Left ventricle myocardium superior (tissue), 1 donor: ENCODE measurements at places on chromosomes 13 and 19.

- DNase-seq: no peak
These were observed 181.0 kb upstream of the GPR12 start for GRCh38 chr13:26941345-26942174.

DNA sequence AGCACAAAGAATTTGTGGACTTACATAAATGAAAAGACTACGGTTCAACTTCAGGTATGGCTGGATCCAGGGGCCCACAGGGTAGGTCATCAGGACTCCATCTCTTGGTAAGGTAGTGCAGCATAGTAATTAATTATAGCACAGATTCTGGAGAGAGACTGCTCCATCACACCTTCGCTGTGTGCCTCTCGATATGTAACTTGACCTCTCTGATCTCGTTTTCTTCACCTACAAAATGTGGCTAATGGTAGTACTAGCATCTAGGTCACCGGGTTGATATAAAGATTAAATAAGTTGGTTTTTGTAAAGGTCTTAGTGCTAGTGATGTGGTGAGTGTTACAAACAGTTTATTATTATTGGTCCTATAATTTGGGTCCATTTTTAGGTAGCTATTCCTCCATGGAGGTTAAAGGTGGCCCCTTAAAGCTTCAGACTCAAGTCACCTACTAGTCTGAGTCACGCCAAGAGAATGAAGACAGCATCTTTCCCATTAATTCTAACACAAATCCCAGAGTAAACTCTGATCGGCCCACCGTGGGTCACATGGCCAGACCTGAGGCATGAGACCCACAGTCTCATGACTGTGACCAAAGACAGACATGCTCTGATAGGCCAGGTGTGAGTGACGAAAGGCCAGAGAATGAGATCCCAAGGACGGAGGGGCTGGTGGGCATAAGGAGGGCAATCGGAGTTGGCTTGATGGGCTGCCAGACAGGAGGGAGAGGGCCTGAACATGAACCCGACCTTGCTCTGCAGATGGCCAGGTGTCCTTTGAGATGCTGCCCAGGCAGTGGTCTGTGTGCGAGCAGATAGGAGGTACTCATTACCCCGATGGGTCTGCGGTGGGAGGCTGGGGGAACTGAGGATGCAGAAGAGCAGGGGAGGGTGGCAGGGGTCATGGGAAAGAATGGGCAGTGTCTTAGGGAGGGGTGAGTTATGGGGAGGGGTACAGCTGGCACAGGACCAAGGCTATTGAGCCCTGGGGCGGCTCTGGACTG, 18.3 kb upstream of the PSMD8 start:
- DNase-seq: no peak

DNA sequence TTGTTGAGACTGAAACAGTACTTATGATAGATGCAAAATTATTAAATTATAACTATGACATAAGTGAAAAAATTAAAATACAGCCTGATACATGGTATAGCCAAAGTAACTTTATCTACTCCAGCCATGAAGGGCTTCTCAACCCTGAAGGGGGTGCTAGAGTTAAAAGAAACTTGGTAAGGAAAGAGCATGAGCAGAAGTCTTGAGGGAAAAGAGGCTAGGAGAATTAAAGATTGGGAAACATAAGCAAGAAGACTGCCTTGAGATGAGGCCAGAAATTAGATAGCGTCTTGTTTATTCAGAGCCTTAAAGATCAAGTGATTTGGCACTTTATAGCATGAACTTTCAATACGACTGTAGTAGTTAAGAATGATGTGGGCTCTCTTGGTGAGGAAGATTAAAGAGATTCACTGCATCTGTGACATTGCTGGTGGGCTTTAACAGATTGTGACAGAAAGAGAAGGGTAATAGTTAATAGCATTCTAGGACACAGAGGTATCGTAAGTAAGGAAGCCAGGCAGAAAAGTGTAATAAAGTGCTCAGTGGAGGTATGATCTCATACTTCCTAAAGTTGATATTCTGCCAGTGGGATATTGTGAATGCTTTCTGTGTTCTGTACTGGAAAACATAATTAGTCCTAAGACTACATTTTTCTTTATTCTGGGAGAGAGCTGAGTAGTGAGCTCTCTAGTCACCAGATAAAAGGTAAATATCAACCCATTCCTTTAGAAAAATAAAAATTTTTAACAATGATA, 385.4 kb upstream of the PRR20A start:
- DNase-seq: no peak

GRCh38 chr13:21077788-21078353, 16.5 kb upstream of the LATS2 start:
- DNase-seq: no peak

DNA sequence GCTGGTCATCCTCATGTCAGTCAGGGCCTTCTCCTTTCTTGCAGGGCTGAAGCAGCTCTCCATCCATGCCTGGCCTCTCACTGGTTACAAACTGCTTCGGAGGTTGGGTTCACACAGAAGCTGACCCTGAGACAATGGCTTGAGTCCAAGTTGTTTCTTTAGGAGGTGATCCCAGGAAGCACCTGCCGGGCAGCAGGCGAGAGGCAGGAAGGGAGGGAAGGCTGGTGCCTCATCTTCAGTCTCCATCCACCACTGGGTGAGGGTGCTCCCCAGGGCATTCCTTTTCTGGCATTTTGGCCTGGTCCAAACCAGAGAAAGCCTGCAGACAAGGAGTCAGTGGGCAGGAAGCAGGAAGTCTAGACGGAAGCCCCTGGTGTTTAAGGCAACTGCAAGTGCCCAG, 17.6 kb upstream of the SPATA13 start:
- DNase-seq: no peak

GRCh38 chr13:106407338-106407737, 128.1 kb downstream of the EFNB2 start:
- no peak for DNase-seq

DNA sequence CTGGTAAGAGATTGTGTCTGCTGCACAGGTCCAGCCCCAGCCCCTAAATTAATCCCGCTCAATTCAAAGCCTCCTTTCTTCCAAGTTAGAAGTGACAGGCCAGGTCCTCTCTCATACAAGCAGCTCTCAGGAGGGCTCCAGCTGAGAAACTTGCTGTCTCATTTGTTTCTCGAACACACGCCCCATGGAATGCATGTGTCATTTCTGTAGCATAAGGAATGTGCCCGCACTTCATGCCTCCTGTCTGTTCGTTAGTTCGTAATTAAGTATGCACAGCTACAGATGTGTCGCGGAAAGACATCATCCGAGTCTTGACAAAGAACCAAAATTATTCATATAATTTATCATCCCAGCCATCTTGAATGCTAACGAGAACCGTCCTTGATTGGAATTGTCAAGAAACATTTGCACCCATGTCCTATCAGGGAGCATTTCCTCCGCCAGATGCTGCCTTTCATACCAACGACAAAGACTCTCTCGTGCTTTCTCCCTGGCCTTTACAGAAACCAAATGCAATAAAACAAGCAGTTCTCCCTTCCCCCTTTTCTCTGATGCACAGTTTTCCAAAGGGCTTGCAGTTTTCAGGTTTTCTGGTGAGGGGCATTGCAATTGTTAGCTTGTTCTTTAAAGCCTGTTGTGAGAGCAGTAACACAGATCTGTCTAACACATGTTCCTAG, 133.5 kb downstream of the UQCRFS1 start:
- no peak for DNase-seq

- DNase-seq: peak; percentile 27
These were observed 11.1 kb upstream of the UQCR11 start for GRCh38 chr19:1616396-1616795.

GRCh38 chr13:30107121-30107520, 200.2 kb downstream of the KATNAL1 start:
- no peak for DNase-seq

- no peak for DNase-seq
These were observed 1.5 kb downstream of the CD22 start for GRCh38 chr19:35330475-35330874.

- DNase-seq: peak; percentile 54
These were observed 5.7 kb downstream of the FGF9 start for GRCh38 chr13:21676611-21677021.

DNA sequence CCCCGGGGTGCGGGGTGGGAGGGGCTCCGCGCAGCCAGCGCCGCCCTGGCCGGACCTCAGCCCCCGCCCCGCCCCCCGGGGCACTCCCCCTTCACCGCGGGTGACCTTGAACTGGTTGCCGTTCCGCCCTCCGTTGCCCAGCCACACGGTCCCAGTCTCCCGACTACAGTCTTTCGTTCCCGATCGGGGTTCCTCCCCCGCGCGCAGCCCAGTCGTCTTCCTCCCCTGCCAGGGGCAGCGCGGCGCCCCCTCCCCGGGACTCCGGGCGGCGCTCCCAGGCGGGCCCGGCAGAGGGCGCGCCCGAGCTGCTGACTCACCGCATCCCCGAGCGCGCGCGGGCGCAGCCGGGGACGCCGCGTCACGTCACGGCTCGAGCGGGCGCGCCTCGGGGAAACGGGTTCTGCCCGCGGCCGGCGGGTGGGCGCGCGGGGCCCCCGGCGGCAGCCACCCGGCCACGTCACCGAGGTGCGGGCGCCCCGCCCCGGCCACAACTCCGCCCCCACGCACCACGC, 459 bp downstream of the MIDN start:
- peak; percentile 91 for DNase-seq

- DNase-seq: no peak
These were observed 5.6 kb downstream of the FCGRT start for GRCh38 chr19:49518033-49518432.

- DNase-seq: no peak
These were observed 105.0 kb downstream of the SPRY2 start for GRCh38 chr13:80235967-80236302.

DNA sequence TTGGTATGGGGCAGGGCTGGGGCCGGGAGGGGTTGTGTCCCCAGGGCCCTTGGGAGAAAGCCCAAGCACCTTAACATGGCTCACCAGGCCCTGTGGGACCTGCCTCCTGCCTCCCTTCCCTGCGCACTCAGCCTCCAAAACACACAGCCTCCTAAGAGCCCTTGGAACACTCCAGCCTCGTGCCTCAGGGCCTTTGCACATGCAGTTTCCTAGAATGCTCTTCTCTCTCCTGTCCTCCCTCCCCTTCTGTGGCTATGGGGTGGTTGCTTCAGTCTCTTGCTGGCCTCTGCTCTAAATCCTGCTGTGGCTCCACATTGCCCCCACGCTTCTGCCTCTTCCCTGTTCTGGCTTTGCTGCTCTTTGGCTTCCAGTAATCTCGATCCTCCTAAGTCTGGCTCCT, 23.7 kb downstream of the HIF3A start:
- DNase-seq: no peak

DNA sequence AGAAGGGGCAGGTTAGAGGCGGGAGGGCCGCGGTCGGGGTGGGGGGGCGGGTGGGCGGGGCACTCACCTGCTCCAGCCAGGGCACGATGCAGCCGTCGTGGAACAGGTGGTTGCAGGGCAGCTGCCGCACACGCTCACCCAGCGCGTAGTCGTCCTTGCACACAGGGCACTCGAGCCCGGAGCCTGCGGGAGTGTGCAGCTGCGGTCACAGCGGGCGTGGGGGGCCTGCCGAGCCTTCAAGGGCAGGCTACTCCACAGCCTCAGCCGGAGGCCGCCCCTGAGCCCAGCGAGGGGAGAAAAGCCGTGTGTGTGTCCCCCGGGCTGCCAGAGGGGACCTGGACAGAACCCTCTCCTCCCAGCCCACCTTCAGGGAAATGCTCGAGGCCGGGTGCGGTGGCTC, 8.6 kb downstream of the FGF22 start:
- no peak for DNase-seq

DNA sequence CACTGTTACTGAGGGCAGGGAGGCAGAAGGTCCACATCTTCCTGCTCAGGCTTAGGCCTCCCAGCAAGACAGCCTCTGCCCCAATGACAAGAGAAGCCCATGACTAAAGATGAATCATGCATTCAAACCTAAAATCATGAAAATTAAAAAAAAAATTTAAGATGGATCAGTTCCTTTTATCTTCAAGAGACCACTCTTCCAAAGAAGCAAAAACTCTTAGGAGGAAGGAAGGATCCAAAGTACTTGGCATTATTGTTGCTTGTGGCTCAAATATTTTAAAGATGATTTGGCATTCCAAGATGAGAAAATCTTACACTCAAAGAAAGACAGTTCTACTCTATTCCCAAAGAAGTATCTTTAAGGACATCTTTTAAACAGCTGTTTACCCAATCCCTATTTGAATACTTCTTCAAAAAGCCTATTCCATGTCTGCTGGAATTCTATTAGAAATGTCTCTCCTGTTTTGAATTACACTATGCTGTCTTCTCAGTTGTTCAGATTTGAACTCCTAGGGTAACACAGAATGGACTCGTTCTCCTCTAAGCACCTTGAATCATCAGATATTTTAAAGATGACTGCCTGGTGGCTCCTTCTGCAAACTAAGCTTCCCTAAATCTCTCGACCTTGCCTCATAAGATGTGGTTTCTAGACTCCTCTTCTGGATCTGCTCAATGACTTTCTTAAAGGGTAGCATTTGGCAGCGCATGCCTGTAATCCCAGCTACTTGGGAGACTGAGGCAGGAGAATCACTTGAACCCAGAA, 7.0 kb downstream of the SERP2 start:
- DNase-seq: no peak

DNA sequence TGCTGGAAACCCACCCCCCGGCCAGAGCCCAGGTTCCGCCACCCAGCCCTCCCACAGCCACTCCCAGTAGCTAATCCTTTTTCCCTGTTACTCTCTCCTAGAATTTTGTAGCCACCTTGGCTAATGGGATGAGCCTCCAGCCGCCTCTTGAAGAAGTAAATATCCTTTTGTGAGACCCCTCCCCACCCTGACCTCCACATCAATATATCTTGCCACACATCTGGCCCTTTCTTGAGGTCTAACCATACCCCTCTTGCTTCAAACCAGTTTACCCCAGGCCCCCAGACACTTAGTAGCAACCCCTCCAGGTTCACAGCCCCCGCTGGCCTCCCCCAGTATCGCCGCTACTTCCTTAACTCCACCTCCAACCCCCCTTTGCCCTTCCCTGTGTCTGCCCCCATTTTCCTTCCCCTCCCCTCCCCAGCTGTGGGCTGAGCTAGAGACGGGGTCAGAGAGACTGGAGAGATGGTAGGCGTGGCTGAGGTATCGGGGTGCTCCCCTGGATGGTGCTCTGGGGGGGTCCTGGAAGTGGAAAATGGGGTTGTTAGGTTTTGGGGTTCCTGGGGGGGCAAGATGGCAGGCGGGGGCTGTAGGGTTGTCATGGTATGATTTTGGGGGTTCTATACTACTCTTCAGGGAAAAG, 2.8 kb downstream of the PRMT1 start:
- DNase-seq: peak; percentile 30

GRCh38 chr19:47756627-47756929, 11.2 kb downstream of the NOP53 start:
- no peak for DNase-seq

GRCh38 chr13:40648040-40648439, 18.4 kb downstream of the FOXO1 start:
- no peak for DNase-seq

- DNase-seq: no peak
These were observed 557.0 kb downstream of the SLITRK1 start for GRCh38 chr13:83325125-83325853.

- no peak for DNase-seq
These were observed 322.6 kb upstream of the SLC10A2 start for GRCh38 chr13:103388839-103389238.

- no peak for DNase-seq
These were observed 10.5 kb downstream of the WIZ start for GRCh38 chr19:15439078-15439799.

DNA sequence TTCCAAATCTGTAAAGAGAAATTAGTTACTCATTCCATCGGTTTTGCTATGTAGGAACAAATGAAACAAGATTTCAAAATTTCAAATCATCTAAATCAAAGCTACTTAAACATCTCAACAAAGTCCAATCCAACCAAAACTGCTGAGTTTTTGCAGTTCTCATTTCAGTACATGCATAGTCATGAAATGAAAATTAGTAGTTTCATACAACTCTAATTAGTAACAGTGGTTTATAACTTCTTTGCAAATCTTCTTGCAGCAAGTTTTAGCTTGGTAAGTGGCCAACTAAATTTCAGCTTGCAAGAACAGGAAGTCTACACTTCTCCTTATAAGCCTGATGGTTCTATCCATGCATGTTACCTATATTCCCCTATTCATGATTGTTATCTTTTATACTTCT, 75.6 kb downstream of the SPRY2 start:
- no peak for DNase-seq
